ENCODE measurements at places on chromosomes 1 and 21. TPM values are rescaled to one million over a fixed set of nuclear protein-coding genes. Genes with fewer than 3 reads are reported as not detected.

ADGRL4 gene
- 19.8 TPM for polyA plus RNA-seq

C1orf185 gene
- polyA plus RNA-seq = not detected

ATP6V1G3 gene
- polyA plus RNA-seq = not detected

KCND3 gene
- 1.7 TPM for polyA plus RNA-seq

GRCh38 chr1:18452550-18452949 lies 28.2 kb upstream of the KLHDC7A start:
- H3K4me1 ChIP-seq = no peaks in the 10 kb centered on the region
- no peak overlapping the region for H3K4me3 ChIP-seq
- H3K27me3 ChIP-seq = peaks cover 11% of the 10 kb centered on the region
- no peaks in the 10 kb centered on the region for H3K36me3 ChIP-seq

DNA sequence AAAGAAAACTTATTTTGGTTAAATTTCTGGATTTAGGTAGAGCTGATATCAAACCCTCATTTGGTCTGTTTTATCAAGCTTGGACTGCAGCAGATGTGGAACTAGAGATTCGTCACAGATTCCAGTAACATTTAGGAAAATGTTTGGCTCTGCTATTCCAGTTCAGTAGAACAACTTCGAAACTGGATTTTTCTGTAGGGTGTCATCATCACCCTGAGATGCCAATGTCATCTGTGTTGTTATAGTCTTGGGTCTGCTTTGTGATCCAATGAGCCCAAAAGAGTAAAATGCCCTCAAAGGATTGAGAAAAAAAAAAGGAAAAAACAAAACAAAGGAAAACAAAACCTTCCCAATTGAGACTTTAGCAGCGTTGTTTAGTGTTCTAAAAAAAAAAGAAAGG lies 55.4 kb downstream of the LAMC2 start:
- no peaks in the 10 kb centered on the region for H3K36me3 ChIP-seq
- H3K4me1 ChIP-seq = peaks cover 47% of the 10 kb centered on the region
- H3K27me3 ChIP-seq = no peaks in the 10 kb centered on the region
- peak; percentile 76 for DNase-seq

DNA sequence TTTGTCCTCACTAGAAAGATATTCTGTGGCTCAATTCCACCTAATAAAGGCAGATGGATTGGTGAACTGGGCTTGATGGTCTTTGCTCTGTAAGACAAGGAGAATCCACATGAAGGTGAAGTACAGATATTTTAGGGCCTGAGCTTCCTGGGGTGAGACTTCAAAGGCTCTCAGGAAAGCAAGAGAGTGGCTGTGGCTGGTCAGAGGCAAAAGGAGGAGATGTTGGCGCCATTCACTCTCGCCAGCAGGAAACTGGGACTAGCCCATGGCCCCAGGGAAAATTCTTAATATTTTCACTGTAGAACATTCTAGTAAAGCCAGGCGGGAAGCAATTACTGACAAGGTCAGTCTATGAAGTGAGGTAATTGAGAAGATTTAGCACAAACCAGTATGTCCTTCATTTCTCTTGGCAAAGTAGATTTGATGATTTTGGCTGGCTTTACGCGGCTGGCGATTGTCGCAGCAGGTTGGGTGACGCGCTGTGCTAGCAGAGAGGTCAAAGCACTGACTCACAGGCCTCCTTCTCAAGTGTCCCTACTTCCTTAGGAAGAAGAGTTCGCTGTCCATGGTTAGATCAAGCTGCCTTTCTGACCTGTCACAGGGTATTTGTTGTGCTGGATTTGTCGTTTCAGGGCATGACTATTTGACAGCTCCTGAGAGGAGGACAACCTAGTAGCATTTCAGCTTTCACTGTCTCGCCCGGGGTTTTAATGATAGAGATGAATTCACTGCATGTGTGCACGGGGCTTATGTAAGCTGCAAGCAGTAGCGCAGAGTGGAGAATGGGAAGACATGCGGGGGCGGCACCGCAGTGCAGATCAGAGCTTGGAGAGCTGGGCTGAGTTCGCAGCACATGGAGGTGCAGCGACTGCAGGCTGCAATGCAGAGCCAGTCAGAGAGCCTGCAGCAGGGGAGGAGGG lies 32.7 kb downstream of the XCL1 start:
- no peak overlapping the region for H3K4me3 ChIP-seq
- H3K27ac ChIP-seq = peak overlapping the region; percentile 29
- no peaks in the 10 kb centered on the region for H3K36me3 ChIP-seq
- H3K27me3 ChIP-seq = peaks cover 3% of the 10 kb centered on the region

DNA sequence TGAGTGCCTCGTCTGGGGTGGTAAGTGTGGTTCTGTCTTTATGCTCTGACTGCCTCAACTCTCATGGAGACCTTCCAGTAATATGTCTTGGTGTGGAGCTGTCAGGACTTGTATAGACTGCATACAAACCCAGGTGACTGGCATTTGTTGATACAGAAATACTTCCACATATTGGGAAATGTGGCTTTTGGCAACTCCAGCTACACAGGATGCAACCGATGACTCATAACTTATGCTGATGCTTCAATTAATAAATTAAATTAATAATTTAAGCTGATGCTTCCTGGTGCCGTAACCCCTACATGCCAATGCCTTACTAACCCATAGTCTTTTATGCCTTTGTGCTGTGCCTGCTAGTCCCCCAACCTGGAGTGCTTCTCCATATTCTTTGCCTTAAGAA lies 72.3 kb upstream of the ARTN start:
- DNase-seq = no peak
- H3K4me3 ChIP-seq = no peak overlapping the region
- peak overlapping the region; percentile 6 for H3K27ac ChIP-seq
- H3K27me3 ChIP-seq = no peaks in the 10 kb centered on the region
- H3K4me1 ChIP-seq = peaks cover 51% of the 10 kb centered on the region

DNA sequence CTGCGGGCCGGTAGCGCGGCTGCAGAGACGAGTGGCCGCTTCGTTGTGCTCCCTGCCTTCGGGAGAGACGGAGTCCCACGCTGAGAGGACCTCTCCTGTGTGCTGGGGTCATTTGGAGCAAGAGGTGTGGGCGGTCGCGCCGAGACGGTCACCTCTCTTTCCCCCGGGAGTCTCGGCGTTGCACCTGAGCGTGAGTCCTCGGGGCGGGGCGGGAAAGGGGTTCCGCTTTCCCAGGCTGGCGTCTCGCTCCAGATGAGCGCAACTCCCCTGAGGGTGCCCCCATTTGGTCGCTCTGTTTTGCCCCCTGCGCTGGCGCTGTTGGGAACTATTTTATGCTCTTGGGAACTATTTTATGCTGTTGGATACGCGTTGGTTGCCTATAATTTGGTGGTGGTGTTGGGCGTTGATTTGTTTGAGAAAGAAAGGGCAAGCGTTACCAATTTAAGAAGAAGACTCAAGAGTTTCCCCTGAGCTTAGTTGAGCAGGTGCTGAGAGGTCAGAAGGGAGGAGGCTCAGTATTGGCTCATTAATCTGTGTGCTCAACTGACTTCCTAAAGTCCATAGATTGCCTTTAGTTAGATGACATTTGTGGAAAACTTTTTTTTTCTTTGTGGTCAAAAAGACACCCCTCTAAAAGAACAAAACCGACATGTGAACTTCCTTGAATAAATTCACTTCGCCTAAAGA lies 683 bp downstream of the LRRC8B start:
- peak; percentile 27 for DNase-seq
- H3K4me3 ChIP-seq = peak overlapping the region; percentile 88
- no peaks in the 10 kb centered on the region for H3K36me3 ChIP-seq
- peaks cover 3% of the 10 kb centered on the region for H3K27me3 ChIP-seq
- H3K4me1 ChIP-seq = peaks cover 8% of the 10 kb centered on the region
- H3K27ac ChIP-seq = peak overlapping the region; percentile 22

GRCh38 chr1:914891-915280 lies 8.8 kb upstream of the SAMD11 start:
- no peak overlapping the region for H3K27ac ChIP-seq
- H3K27me3 ChIP-seq = peaks cover 96% of the 10 kb centered on the region
- no peak overlapping the region for H3K4me3 ChIP-seq
- no peak for DNase-seq
- H3K36me3 ChIP-seq = no peaks in the 10 kb centered on the region
- peaks cover 19% of the 10 kb centered on the region for H3K4me1 ChIP-seq

DNA sequence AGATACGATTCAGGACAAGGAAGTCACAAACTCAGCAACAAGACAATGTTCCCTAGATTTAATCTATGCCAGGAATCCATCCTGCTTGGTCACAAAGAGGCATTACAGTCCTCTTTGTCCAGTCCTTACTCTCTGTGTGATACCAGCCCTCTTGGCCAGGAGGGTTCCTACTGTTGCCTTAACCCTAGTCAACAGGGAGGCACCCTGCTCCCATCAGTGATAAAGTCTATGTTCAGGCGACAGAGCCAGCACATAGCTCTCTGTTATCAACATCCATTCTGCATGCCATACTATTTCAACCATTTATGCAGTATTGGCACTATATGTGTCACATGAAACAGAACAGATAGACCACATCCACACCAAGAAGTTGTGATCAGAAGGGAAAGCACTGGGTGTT lies 4.4 kb upstream of the NPL start:
- H3K4me1 ChIP-seq = peaks cover 12% of the 10 kb centered on the region
- H3K4me3 ChIP-seq = no peak overlapping the region
- no peaks in the 10 kb centered on the region for H3K36me3 ChIP-seq

- H3K27ac ChIP-seq = no peak overlapping the region
- peaks cover 6% of the 10 kb centered on the region for H3K36me3 ChIP-seq
- H3K4me1 ChIP-seq = peaks cover 6% of the 10 kb centered on the region
- DNase-seq = no peak
Measured at GRCh38 chr1:193054169-193054675, 4.9 kb downstream of the UCHL5 start.

GRCh38 chr1:178119628-178120027 lies 25.7 kb downstream of the RASAL2 start:
- no peaks in the 10 kb centered on the region for H3K4me1 ChIP-seq
- no peak overlapping the region for H3K27ac ChIP-seq
- H3K27me3 ChIP-seq = no peaks in the 10 kb centered on the region
- DNase-seq = peak; percentile 9
- no peak overlapping the region for H3K4me3 ChIP-seq
- H3K36me3 ChIP-seq = no peaks in the 10 kb centered on the region

- no peak for DNase-seq
- H3K36me3 ChIP-seq = no peaks in the 10 kb centered on the region
- H3K27ac ChIP-seq = no peak overlapping the region
- H3K27me3 ChIP-seq = no peaks in the 10 kb centered on the region
Measured at GRCh38 chr1:60129911-60130310, 56.3 kb upstream of the C1orf87 start.

- no peak overlapping the region for H3K27ac ChIP-seq
- no peaks in the 10 kb centered on the region for H3K27me3 ChIP-seq
- no peak for DNase-seq
Measured at GRCh38 chr21:40714536-40714935, 132.4 kb downstream of the DSCAM start.

DNA sequence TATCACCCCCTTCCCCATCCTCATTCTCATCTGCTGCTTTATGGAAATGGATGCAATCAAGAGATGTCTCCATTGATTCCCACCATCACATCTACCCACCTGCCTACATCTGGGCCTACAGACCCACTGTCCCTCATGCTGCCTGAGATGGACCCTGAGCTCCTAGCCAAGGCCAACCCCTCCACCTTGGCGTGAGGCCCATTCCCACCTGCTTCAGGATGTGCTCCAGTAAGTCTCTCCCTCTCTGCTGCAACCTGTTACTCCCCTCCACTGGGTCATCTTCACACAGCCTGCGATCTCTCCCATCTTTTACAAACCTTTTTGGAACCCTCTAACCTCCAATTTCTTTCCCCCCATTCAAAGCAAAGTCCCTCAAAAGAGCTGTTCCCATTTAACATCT lies 4.5 kb upstream of the GALE start:
- H3K27me3 ChIP-seq = no peaks in the 10 kb centered on the region
- H3K4me1 ChIP-seq = peaks cover 7% of the 10 kb centered on the region
- peaks cover 44% of the 10 kb centered on the region for H3K36me3 ChIP-seq
- no peak for DNase-seq
- H3K27ac ChIP-seq = no peak overlapping the region

GRCh38 chr1:15205586-15206346 lies 41.3 kb upstream of the FHAD1 start:
- H3K27ac ChIP-seq = no peak overlapping the region
- peaks cover 16% of the 10 kb centered on the region for H3K4me1 ChIP-seq
- no peak for DNase-seq

Measured in muscle of leg (tissue), 16 donors.